Umbilical cord (tissue), 2 donors: ENCODE measurements at places on chromosomes 7 and 10.

- no peak for DNase-seq
Measured at GRCh38 chr10:95245425-95246055, 45.3 kb downstream of the PDLIM1 start.

DNA sequence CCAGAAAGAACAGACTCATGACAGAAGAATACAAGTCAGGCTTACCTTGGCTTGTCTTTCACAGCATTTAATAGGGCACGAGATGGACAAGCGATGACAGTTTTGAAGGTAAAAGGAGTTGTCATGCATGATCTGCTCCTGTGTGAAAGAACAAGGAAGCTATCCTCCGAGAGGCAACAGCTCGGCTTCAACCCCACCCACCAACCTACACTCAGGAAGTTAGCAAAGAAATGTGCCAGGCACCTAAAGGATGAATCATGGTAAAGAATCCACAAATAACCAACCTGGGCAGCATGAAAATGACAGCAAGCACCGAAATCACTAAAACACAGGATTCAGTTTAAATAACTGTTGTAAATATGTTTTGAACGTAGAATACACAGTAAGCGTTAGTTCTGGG lies 700.2 kb downstream of the TYW1 start:
- peak; percentile 7 for DNase-seq

DNA sequence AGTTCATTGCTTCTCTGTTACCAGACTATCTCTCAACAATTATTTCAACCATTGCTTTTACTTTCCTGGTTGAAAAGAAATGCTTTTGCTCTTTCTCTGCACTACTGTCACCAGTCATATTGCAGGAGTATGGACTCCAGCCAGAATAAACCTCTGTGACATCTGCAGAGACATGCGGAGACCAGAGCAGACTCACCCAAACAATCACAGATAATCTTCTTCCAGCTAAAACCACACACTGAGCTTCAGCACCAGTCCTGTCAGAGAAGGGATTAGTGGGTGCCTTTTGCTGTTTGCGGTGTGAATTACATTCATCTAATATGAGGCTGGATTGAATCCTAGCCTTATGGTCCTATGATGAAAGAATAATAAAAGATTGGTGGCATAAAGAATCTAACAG lies 258.6 kb downstream of the CNTNAP2 start:
- DNase-seq: peak; percentile 18

- DNase-seq: no peak
Measured at GRCh38 chr7:159137906-159138305, 6.8 kb downstream of the VIPR2 start.
